ENCODE measurements at places on chromosomes 1 and 21.

DNA sequence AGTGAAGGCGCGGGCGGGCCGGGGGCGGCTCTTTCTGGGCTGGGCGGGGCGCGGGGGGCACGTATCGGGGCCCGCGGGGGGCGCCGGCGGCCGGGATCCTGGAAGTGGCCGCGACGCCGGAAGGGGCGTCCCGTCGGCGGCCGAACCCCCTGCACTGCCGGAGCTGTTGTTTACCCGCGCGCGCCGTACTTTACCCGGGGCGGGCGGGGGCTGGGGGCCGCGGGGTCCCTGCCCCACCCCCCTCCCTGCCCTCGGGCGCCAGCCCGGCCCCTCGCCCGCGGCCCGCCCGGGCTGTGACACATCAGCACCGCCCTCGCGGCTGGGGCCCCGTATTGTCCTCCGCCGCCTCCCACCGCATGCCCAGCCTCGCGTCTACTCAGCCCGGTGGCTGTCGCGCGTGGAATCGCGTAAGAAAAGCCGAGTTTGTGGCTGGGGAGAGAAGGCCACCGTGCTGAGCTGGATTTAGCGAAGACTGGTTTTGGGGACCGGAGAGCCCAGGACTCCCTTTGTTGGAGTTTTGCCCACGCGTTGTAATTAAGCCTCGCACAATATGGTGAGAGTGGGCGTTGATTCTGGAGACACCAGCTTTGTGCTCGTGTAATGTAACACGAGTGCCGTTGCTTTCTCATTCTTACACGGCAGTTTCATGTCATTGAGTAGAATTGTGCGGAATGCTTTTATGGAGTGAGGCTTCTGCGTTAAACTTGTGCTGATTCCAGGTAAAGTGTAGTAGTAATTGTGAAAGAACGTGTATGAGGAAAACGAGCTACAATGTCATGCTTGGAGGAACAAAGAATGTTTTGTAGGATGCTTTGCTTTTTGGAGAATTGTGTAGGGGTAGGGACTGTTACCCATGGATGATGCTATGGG, 559 bp downstream of the BACH1 start:
- DNase-seq, result peak; percentile 79

DNA sequence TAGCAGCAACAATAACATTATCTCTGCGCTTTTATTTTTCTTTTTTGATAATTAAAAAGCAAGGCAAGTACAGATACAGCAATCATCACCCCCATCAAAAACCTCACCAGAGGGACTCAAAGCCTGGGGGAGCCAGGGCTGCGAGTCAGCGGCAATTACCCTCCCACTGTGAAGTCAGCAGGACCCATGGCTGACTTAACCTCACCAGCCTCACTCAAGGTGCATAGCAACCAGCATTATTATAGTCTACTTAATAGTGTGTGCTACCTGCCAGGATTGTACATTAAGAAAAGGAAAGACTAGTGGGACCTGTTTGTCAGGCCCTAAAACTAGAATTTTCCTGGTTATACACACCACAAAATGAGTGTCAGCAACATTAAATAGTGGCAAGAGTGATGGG, 28.9 kb upstream of the SERBP1 start:
- DNase-seq, result no peak

- DNase-seq, result no peak
These were observed 72.0 kb downstream of the SLC66A1 start for GRCh38 chr1:19384113-19384512.

GRCh38 chr1:43421976-43422750, 31.6 kb downstream of the HYI start:
- no peak for DNase-seq

DNA sequence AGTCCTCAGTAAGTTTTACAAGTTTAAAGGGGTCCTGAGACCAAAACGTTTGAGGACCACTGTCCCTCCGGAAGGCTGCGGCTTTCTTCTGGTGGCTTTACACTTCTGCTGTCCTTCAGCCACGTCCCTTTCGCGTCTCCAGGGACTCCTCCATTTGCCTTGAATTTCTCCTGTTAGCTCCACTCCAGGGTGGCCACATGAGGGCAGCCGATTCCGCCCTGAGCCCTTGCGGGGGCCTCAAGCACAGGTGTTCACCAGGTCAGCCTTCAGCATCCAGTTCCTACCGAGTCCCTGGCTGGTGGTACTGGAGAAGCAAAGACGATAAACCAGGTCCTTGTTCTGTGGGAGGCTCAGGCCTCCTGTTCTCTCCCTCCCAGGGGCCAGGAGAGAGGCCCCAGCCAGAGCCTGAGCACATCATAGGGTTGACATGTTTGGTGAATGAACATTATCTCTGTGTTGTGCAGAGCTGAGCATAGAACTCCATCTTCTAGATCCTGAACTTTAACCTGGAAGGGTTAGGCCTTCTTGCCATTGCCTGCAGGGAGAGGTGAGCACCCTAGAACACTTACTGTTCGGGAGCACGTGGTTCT, 27.4 kb upstream of the COQ8A start:
- DNase-seq, result peak; percentile 76

DNA sequence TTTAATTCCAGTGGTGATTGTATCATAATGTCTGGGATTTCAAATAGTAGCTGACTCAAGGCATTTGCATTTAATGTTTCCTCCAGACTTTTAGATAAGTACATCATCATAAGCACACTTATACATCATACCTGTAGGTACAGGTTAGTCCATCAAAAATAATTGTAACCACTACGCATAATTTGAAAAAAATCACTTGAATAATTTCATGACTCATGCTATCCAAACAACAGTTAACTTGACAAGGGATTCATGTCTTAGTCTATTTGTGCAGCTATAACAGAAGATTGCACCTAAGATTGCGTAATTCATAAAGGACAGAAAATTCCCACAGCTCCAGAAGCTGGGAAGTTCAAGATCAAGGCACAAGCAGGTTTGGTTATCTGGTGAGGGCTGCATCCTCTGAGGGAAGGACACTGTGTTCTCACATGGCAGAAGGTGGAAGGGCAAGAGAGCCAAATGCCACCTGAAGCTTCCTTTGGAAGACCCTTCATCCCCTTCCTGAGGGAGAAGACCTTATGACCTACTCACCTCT, 801.7 kb upstream of the BRINP3 start:
- no peak for DNase-seq

DNA sequence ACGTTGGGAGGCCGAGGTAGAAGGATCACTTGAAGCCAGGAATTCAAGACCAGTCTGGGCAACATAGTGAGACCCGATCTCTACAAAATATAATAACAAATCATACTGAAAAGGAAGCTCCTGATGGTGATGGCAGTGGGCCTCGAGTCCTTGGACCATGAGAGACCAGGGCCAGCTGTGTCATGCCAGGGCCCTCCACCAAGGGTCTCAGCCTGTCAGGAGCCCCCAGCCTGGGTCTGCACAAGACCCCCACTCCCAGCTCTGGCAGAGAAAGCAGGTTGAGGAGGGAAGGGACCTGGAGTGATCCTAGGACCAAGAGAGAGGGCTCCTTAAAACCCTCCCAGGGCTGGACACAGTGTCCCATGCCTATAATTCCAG, 6.7 kb upstream of the CTRC start:
- DNase-seq, result no peak

- DNase-seq, result no peak
These were observed 121.9 kb downstream of the CYYR1 start for GRCh38 chr21:26451081-26451740.

DNA sequence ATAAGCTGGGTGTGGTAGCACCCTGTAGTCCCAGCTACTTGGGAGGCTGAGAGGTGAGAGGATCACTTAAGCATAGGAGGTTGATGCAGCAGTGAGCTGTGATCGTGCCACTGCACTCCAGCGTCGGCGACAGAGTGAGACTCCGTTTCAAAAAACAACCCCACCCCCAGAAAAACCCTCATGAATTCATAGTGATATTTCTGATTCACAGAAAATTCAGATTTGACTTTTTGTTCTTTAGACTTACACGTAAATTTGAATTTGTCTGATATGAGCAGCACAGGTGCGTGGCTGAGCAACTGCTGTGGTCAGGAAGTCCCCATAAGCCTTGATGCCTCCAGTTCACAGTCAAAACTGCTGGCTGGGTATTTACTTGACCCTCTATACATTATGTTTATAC, 10.0 kb upstream of the MORC3 start:
- no peak for DNase-seq

GRCh38 chr1:63322944-63323864, 837 bp downstream of the FOXD3 start:
- peak; percentile 47 for DNase-seq

DNA sequence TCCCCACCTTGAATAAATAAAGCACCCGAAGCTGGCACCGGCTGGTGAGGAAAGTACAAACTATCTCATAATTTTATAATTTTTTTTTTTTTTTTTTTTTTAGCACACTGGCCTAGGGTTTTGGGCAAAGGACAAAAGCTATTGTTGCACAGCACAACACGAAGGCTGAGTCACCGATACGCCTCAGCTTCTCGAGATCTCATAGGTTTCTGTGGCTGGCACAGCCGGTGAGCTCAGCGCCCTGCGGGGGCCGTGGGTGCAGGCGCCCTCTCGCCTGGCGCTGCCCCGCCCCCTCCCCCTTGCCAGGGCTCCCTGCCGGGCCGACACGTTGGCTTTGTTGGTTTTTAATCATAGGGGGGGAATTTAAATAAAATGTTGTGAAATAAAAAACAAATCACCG, 17.2 kb downstream of the CASZ1 start:
- DNase-seq, result no peak

DNA sequence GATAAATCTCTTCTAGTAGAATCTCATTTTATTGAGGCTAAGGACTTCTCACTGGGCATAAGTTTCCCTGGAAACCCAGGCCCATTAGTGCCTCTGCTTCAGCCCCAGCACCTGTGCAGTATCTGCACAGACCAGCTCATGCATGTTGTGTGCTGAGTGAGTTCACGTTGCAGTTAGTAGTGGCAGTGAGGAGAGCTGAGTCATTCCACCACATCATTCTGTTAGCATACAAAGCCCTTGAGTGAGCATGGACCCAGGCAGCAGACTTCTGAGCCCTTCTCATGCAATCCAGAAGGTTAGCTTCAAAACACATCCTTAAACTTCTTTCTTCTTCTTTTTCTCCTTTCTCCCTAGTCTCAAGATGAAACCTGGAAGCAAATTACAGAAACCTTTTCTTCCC, 45.8 kb upstream of the NTPCR start:
- peak; percentile 64 for DNase-seq

DNA sequence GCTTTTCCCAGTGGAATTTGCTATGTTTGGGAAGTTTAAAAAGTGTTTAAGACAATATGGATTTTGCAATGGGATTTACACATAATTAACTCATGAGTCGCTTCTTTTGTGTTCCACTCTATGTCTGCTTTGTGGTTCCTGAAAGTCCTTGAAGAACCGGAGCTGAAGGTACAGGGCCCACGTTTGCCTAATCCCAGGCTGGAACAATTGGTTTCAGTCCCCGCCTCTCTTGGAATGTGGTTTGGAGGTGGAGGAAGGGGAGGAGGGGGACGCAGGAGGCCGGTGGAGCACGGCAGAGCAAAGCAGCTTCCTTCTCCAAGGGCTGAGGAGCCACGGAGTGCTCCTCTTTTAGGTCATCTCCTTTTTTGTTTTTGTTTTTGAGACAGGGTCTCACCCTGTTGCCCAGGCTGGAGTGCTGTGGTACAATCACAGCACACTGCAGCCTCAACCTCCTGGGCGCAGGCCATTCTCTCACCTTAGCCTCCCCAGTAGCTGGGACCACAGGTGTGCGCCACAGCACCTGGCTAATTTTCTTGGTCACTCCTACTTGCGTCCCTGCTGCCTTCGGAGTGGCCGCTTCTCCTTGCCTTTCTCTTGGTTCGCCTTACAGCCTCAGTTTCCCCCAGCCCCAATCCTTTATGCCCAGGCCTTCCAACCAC, 129.5 kb upstream of the ERRFI1 start:
- no peak for DNase-seq

DNA sequence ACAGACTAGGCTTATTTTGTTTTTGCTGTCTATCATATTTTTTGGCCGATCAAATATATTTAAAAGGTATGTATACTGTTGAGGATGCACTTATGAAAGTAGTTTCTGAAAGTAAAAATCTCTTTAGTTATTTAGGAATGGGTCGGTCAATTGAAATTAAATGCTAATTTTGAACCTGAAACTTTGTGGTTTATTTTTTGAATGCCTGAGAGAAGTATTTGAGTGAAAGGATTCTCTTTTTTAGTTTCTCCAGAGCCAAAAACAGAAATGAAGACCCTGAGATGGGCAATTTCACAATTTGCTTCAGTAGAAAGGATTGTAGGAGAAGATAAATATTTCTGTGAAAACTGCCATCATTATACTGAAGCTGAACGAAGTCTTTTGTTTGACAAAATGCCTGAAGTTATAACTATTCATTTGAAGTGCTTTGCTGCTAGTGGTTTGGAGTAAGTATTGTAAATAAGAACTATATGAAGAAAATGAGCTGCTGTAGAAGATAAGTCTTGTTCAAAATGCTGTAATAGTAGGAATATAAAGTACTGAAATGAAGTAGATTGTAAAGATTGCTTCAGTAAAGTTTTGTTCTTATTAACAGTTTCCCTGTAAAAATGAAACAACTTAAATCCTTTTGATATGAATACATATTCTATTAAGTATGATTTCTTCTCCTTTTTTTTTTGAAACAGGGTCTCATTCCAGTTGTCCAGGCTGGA, 11.5 kb downstream of the USP1 start:
- DNase-seq, result no peak

GRCh38 chr1:153447498-153448170, 12.8 kb downstream of the S100A7 start:
- DNase-seq, result no peak

- DNase-seq, result no peak
These were observed 905 bp upstream of the C1QTNF12 start for GRCh38 chr1:1247341-1247913.

- no peak for DNase-seq
These were observed 44.9 kb upstream of the IL12RB2 start for GRCh38 chr1:67262735-67263134.

GRCh38 chr1:193031431-193031830, 27.7 kb downstream of the UCHL5 start:
- DNase-seq, result peak; percentile 48

GRCh38 chr1:19563324-19564097, 78.2 kb upstream of the CAPZB start:
- no peak for DNase-seq

DNA sequence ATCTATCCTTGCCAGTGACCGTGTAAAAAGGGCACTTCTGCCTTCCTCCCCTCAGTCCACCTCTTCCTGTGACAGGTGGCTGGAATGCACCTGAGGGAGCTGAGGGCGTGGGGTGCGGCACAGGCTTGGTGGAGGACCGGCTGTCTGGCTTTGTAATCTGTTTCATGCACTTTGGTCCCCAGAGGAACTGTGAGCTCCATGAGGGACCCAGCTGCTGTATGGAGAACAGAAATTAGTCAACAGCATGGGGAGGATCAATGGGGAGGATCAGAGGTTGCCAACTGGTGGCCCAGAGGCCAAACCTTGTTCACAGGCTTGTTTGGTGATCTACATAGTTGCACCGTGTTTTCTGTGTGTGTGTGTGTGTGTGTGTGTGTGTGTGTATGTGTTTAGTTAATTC, 19.0 kb upstream of the LUZP1 start:
- no peak for DNase-seq

GRCh38 chr1:44220755-44221154, 7.5 kb downstream of the DMAP1 start:
- DNase-seq, result no peak

GRCh38 chr1:101253976-101254674, 17.3 kb downstream of the S1PR1 start:
- DNase-seq, result no peak

GRCh38 chr1:149979972-149980540, 30.5 kb downstream of the OTUD7B start:
- no peak for DNase-seq

GRCh38 chr1:183178545-183178944, 7.5 kb upstream of the LAMC2 start:
- no peak for DNase-seq

GRCh38 chr1:25668931-25669573, 52.5 kb downstream of the MAN1C1 start:
- DNase-seq, result no peak

Measured in hematopoietic multipotent progenitor cell treated with erythropoietin and hydrocortisone succinate and interleukin-3 and kit ligand, for 6 days (in vitro differentiated cells).